ENCODE measurements at places on chromosomes 5 and 9. TPM values are rescaled to one million over a fixed set of nuclear protein-coding genes. Genes with fewer than 3 reads are reported as not detected.

DNA sequence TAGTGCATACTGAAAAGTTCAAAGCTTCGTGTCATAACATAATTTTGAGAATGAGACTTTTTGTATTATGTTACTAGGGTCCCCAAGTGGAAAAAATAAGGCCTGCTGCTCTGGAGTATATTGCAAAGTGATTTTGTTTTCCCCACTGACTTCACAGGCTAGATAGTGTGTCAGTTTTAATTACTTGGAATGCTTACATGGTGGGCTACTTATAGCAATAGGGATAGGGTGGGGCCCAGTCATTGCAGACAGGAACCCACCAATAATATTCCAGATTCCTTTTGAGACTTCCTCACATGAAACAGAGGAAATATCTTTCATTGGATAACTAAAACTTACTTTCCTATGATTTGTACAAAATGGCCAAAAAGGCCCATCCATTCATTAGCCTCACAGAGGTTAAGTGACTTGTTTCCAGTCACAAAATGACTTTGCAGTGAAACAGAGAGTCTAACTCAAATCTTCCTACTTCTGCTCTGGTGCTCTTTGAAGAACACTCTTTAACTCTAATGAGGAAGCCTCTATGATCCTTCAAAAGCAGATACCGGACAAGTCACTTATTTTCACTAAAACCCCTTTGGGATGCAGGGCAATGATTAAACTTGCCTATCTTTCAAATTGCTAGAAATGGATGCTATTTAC is 16.2 kb upstream of the MEF2C start:
- DNase-seq = no peak

DNA sequence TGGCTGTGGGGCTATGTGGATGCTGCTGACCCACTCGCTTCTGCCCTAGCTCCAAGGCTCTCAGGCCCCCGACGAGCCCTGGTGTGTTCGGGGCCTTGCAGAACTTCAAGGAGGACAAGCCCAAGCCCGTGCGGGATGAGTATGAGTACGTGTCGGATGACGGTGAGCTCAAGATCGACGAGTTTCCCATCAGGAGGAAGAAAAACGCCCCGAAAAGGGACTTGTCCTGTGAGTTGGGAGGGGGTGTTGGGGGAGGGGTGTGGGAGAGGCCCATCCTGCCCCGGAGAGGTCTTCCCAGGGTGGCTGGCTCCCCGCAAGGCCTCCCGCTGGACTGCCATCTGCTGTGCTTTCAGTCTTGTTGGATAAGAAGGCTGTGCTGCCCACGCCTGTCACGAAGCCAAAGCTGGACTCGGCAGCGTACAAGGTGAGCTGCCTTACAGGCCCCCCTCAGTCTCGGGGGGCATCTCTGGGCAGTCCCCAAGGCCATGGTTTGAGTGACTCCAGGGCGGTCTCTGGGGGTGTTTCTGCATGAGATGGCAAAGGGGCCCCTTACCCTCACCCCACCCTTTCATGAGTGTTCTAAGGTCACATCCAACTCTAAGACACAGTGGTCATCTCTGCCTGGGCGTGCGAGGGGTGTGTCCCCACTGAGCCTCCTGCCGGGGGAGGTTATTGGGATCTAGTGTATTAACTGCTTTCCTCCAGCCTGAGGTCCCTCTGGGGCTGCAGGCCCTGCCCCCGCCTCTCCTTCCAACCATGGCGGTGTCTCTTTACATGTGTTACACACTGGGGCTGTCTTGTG is 89.5 kb downstream of the PHF2 start:
- peak; percentile 28 for DNase-seq

DNA sequence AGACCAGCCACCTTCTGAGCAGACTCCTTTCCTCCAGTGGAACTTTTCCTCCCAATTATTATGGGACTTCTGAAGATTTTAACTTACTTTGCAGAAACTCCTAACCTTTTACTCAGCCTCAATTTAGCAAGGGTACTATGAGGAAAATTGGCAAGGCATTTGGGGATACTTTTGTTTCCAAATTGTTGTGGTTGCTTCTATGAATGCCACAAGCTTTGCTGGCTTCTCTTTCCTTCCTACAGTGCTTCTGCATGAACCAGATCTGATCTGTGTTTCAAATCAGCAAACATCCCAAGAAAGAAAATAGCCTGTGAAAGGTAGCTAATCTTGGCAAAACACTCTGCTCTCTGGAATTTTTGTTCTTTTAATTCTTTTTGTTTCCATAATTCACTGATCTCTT is 57.3 kb upstream of the TAF11L2 start:
- no peak for DNase-seq

DNA sequence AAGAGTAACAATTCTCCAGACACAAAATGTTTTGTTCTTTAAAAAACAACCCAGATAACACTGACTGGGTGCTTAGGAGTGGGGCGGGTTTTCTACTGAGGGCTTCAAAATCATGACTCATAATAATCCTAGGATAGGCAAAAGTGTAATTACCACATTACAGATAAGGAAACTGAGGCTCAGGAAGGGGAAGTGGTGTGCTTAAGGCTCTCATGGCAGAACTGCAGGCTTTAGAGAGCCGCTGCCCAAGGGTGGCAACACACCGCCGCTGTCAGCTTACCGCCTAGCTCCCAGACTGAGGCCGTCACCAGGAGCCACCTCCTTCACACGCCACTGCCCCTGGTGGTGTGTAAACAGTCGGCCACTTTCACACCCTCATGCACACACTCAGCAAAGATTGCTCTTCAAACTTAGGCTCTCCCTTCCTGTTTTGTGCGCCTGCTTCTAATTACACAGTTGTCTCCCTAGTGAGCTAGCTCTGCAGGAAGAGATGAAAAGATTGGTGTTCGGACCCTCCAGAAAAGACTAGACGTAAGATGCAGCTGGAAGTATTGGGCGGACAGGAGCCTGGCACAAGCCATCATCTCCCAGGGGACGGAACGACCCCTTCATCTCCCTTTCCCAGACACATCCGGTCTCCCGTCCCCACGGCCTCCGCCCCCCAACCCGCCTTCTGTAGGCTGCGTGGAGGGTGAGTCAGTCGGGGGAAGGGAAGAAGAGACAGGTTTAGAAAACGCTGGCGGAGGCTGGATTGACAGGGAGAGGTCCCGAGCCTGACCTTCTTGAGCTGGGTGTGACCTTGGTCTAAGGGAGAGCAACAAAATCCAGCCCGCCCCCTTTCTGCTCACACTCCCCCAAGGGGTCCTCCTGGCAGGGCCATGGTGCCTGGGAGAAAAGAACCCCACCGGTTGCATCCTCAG is 162.7 kb downstream of the SYK start:
- DNase-seq = no peak

DNA sequence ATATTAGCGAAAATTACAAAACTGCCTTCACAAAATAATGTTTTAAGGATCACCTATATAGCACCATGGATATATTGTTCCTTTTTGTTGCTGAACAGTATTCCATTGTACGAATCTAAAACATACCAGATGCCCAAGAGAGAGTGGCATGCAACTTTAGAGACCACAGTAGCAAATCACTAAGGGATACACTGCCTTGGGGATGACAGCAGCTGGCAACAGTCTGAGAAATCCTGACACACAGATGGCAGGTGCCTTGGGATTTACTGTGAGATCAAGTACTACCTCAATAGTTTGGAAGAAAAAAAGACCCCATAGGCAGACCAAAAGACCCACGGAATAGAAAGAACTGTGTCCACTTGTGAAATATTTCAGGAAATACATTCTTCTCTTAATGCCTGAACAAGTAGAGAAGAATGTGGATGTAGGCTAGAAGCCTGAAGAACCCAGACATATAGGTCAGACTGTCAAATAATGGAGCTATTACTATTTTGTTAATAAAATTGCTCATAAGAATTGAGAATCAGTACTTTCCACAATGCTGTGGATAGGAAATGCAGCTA is 53.4 kb downstream of the PLPP1 start:
- DNase-seq = no peak

GRCh38 chr9:136921718-136922117 is 22.8 kb downstream of the FBXW5 start:
- no peak for DNase-seq

GRCh38 chr5:54637654-54638053 is 120.1 kb downstream of the SNX18 start:
- no peak for DNase-seq

DNA sequence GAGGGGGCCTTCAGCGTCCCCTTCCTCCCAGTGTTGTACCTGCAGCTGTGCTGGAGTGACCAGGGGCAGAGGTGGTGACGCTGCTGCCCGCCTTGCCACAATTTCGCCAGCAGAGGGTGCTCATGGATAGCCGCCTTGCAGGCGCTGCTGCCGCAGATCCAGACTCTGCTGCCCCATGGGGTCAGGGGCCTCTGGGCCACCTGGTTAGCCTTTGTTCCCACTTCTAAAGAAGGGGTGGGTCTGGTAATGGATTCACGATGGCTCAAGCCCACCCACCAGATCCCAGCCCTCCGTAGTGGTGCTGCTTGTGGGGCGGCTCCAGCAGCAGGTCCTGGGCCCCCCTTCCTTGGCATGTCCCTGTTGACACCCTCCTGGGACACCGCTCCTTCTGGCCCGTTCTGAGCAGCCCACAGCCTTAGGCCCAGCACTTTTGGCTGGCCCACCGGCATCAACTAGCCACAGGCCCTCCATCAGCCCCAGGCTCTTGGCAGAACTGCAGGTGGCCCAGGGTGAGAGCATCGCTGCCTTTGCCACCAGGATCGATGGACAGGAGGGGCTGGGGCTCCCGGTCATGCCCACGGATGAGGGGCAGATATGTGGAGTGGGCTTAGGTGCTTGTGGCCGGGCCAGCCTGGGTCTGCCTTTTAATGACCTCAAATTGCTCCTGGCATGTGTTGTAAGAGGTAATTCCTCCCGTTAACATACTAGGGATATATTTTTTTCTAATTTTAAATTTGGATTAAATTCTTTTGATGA is 57.2 kb downstream of the COL5A1 start:
- peak; percentile 87 for DNase-seq

- DNase-seq = no peak
Measured at GRCh38 chr5:113031557-113031956, 55.0 kb downstream of the DCP2 start.

GRCh38 chr9:27367921-27368315 is 71.0 kb upstream of the EQTN start:
- no peak for DNase-seq

DNA sequence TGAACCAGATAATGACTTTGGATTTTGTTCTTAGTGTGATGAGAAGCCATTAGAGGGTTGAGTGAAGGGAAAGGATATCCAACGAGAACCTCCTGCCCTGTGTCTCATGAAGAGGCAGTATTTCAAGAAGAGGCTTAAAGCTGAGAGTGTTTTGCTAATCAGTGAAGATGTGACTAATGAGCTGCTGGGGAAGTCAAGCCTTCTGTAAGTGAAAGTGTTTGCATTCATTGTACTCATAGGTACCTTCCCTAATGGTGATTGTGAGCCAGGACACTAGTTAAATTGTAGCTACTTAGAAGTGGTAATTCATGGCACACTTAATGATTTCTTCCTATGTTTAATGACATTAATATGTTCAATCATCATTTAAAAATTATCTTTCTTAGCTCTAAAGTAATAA is 23.7 kb downstream of the PIP5K1B start:
- DNase-seq = no peak

DNA sequence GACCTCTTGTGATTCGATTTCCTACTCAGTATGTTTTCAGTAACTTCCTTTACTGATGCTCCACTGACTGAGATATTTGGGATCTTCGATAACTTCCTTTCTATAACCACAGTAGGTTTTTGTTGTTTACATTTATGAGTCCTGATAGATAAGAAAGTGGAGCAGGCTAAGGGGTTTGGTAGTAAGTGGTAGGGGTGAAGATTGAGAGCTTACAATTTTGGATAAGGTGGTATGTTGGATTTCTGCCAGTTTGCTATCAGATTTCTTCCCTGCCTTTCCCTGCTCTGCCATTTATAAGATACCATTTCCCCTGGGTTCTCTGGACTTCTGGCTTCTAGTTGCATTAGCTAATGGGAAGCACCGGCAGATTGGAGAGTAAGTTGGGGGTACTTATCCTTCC is 7.9 kb upstream of the NDUFS4 start:
- no peak for DNase-seq

DNA sequence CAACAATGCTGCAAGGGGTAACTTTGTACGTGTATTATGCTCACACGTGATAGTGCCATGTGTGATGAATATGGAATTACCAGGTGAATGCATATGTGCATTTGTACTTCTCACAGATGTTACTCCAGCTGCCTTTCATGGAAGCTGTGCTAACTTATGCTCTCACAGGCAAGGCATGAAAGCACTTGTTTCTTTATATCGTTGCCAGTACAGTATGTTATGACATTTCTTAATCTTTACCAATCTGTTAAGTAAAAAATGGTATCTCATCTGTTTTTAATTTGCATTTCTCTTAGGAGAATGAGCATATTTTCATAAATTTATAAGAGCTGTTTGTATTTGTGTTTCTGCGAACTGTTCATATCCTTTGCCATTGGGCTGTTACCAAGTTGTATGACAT is 311.8 kb upstream of the DMRT1 start:
- no peak for DNase-seq

DNA sequence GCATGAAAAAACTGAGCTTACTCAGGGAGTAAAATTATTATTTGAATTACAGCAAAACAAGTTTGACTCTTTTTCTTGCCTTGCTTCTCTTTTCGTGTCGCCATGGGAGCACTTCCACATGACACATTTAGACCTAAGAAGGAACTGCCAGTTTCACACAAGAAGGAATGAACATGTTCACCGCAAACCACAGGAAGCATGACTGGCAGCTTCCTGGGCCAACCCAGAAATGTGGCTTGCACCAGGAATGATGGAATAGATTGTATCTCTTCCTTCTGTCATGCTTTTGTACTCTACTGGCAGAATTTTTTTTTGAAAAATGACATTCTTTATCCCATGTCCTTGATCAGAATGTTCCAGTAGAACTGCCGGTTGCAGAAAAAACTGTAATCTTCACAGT is 32.9 kb upstream of the MAN2A1 start:
- no peak for DNase-seq

DNA sequence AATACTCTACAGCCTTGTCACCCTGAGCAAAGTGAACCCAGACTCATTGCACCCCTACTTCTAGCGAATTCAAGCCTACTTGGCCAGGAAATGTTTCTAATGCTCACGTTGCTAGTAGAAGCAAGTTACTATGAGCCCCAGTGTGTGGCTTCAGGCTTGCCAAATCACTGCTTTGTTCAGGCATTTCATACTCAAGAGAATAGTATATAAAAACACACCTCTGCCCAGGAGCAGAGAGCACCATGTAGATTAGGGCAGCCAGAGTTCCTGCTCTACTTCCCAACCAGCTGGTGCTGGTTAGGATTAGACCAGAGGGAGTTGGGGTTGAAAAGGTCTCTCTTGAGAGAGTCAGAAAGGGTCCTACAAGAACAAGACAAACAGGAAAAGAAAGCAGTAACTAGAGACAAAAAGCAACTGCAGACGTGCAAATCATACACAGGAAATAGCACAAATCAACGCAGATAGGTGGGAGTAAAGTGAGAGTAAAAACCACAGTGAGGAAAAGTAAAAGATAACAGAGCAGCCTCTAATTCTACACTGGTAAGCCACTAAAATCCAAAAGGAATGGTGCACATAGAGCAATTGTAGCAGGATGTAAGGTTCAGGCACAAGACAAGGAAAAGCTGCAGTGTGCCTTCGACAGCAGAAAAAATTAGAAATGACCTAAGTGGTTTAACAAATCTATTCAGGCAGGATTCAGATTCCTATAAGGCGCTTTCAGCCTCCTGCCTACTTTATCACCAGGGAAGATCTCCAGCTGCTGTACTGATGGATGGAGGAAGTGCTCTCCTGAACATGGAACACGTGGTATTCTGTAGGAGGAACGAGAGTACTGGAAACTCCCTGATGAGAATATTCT is 49.6 kb upstream of the KIF2A start:
- DNase-seq = no peak

Gene S100Z
- polyA plus RNA-seq = 0.28 TPM

Gene ZNF367
- polyA plus RNA-seq = 10.2 TPM

Gene HK3
- polyA plus RNA-seq = 0.67 TPM

Gene RGS7BP
- 18.3 TPM for polyA plus RNA-seq
